ENCODE measurements at places on chromosomes 1 and 21. TPM values are rescaled to one million over a fixed set of nuclear protein-coding genes. Genes with fewer than 3 reads are reported as not detected.

MMEL1 gene
- total RNA-seq = not detected

FAM72D gene
- total RNA-seq = 2.4 TPM

TMPRSS15 gene
- not detected for total RNA-seq

SPAG17 gene
- under 0.01 TPM for total RNA-seq

SYTL1 gene
- 20.2 TPM for total RNA-seq

NECTIN4 gene
- under 0.01 TPM for total RNA-seq

DDAH1 gene
- total RNA-seq = 37.6 TPM

CFHR5 gene
- total RNA-seq = not detected

IRF6 gene
- 3.1 TPM for total RNA-seq

SELL gene
- total RNA-seq = 0.16 TPM

UBE2U gene
- not detected for total RNA-seq

HAO2 gene
- total RNA-seq = not detected

NTRK1 gene
- 0.13 TPM for total RNA-seq

RNU1-2 gene
- total RNA-seq = under 0.01 TPM

OXCT2 gene
- 1.9 TPM for total RNA-seq

CYYR1 gene
- total RNA-seq = 1.9 TPM

CDA gene
- total RNA-seq = 4.4 TPM

UBR4 gene
- 115 TPM for total RNA-seq

Data from mesangial cell (primary cell).